ENCODE measurements at places on chromosomes 3 and 15. TPM values are rescaled to one million over a fixed set of nuclear protein-coding genes. Genes with fewer than 3 reads are reported as not detected.

Gene PTX3
- 464 TPM for total RNA-seq

Gene CCR8
- not detected for total RNA-seq

Gene KIF15
- 3.8 TPM for total RNA-seq

DNA sequence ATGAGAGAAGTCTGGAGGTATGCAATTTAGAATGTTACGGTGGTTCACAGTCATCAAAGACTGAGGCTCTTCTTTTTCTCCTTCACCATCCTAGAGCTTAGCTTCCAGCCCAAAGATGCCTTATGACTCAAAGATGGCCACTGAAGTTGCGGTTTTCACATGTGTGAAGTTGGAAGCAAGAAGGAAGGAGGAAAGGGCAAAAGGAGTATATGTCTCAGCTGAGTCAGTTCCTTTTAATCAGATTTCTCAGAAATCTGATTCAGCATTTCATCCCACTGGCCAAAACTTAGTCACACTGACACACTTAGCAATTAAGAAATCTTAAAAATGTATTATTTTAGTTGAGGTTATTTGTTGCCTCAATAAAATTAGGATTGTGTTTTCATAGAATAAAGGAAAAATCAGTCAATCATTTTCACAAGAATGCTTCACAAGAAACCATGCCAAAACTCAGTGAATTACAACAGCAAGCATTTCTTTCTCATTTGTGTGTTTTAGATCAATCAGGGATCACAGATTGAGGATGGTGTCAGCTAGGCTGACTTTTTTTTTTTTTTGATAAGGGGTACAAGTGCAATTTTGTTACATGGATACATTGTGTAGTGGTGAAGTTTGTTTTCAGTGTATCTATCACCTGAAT, 211.1 kb upstream of the GADL1 start:
- peaks cover 7% of the 10 kb centered on the region for H3K4me1 ChIP-seq
- H3K27ac ChIP-seq: peak overlapping the region; percentile 15
- H3K4me3 ChIP-seq: no peak overlapping the region
- no peaks in the 10 kb centered on the region for H3K36me3 ChIP-seq
- peak; percentile 93 for DNase-seq

DNA sequence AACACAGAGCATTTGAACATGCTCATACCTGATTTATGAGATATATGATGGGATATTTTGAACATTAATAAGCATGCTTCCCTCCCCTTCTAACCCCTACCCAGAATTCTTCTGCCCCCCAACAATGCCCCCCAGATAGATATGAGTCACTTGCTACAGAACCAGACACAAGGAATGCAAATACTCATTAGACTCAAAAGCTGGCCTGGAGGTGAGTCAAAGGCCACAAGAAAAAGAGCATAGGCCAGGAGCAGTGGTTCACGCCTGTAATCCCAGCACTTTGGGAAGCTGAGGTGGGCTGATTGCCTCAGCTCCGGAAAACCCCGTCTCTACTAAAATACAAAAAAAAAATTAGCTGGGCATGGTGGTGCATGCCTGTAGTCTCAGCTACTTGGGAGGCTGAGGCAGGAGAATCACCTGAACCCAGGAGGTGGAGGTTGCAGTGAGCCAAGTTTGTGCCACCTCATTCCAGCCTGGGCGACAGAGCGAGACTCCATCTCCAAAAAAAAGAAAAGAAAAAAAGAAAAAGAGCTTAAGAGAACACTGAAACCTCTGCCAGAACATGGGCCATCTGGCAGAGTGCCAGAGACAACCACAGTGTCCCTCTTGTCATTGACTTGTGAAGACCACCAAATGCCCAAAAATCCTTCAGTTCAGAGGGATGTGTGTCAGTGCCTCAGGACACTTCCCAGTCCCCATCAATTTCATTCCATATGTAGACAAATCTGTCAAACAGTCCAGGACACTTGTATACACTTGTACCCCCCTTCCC, 3.9 kb upstream of the SH3GL3 start:
- H3K27me3 ChIP-seq: no peaks in the 10 kb centered on the region
- H3K36me3 ChIP-seq: no peaks in the 10 kb centered on the region
- H3K27ac ChIP-seq: no peak overlapping the region
- peaks cover 3% of the 10 kb centered on the region for H3K4me1 ChIP-seq
- no peak overlapping the region for H3K4me3 ChIP-seq

DNA sequence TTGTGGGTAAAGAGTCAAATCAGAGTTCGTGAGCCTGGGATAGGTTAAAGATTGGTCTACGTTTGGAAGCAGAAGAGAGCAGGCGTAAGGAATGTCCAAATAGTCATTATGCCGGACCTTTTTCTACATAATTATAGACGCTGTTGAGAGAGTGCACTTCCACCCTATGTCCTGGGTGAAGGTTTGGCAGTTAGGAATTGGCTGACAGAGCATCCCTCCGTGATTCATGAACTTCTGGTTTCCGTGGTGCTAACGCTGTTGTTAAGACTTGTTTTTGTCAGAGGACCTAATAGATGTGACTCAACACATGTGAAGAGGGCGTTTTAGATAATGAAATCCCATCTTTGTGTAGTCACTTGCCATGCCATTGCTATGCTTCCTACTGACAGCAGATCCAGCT, 1.1 kb downstream of the EAF1 start:
- DNase-seq: no peak
- peaks cover 7% of the 10 kb centered on the region for H3K36me3 ChIP-seq
- peak overlapping the region; percentile 96 for H3K27ac ChIP-seq
- peaks cover 6% of the 10 kb centered on the region for H3K4me1 ChIP-seq
- H3K27me3 ChIP-seq: no peaks in the 10 kb centered on the region

DNA sequence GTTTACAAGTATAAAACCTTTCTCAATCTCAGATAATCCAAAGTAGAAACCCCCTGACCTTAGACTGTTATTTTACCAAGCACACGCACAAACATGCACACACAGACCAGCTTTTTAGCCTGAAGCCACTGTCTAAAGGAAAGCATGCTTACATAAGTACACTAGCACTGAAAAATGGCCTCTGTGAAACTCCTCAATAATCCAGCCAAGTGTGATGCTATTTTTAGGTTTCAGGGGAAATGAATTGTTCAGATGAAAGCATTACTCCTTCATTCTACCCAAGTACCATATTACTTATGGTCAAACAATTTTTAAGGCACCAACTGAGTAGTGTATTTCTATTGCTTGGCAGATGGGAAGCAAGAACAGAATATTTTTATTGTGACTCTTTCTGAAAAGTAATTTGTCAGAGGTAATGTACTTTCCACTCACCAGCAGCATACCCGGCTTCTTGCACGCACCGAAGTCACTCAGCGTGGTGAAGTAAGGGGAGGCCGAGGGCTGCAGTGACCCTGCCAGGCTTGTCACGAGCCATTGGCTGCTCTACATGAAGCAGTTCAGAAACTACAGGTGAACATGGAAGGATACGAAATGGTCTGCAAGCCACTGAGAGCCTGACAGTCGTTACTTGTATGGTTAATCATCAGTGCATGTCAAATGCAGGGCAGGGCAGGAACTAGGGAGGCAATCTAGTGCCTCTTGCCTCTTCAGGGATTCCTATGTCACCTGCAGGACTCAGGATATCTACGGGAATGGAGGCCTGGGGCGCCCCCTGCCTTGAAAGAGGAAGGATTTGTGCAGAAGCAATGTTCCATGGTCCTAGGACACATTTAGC, 106.7 kb downstream of the GABRB3 start:
- DNase-seq: no peak
- no peaks in the 10 kb centered on the region for H3K27me3 ChIP-seq
- H3K4me1 ChIP-seq: no peaks in the 10 kb centered on the region
- H3K36me3 ChIP-seq: no peaks in the 10 kb centered on the region

DNA sequence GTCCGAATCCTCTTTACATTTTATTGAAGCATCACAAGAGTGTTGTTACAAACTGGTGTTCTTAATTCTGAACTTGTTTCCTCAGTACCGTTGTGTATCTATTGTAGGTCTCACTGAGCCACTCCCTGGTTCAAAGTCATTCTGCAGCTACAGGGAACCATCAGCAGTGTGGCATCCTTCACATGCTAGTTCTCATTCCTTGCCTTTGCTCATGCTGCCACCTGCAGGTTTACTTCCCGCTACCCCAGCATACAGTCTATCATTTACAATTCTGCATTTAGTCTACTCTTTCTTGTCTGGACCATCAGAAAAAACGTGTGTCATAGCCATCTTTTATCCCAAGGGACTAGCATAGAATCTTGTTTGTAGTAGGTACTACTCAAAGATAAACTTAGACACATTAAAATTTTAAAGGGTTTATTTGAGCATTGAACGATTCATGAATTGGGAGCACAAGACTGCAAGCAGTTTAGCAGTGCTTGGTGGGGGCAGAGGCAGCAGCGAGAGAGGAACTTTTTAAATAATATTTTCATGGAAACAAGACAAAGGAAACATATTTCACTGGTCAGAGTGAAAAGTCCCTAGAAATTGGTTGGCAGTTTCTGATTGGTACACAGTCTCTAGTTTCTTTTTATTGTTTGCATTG, 402.1 kb downstream of the CADM2 start:
- H3K4me1 ChIP-seq: no peaks in the 10 kb centered on the region
- DNase-seq: peak; percentile 57
- no peaks in the 10 kb centered on the region for H3K36me3 ChIP-seq
- H3K27me3 ChIP-seq: no peaks in the 10 kb centered on the region

All from fibroblast of lung (primary cell).